ENCODE measurements at places on chromosomes 13 and 19.
A peak's percentile ranks its signal among the peaks of the same experiment; 100 is the strongest.

DNA sequence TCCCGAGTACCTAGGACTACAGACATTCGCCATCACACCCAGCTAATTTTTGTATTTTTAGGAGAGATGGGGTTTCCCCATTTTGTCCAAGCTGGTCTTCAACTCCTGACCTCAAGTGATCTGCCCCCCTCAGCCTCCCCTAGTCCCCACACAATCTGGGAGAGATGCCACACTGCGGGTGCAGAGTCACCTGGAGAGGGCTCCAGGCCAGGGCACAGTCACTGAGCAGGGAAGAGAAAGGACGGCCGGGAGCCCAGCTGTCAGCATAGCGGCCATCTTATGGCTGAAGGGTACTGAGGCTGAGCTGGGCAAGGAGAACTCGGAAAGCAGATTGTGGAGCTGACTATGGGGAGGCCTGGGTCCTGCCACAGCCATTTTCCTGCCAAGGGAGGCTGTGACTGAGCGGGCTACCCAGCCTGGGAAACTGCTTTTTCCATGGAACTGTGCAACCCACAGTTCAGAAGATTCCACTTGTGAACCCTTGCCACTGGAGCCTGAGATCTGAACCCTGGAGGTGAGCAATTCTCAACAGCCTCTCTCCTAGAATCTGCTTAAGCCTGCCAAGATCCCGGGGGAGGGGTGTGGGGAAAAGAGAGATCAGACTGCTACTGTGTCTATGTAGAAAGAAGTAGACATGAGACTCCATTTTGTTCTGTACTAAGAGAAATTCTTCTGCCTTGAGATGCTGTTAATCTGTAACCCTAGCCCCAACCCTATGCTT lies 109.2 kb downstream of the ZNF486 start:
- DNase-seq: no peak

DNA sequence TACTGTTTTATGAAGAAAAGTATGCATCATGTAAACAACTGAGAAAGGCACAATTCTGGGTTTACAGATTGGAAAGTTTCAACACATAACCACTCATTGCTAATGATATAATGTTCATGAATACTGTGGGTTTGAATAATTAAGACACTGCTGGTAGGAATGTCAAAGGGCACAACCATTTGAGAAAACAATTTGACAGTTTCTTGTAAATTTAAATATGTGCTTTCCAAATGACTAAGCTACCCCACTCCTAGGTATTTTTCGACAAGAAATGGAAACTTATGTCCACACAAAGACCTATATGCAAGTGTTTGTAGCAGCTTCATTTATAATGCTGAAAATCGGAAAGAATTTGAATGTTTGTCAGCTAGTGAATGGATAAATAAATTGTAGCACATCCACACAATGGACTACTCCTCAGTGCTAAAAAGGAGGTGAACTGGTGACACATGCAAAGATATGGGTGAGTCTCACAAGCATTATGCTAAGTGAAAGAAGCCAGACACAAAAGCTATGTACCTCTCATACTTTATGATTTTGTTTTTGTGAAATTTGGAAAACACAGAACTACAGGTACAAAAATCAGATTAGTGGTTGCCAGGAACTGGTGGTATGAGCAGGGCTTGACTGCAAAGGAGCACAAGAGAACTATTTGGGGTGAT lies 44.8 kb upstream of the FLT1 start:
- DNase-seq: no peak

GRCh38 chr19:50531171-50531612 lies 17.5 kb upstream of the ASPDH start:
- DNase-seq: no peak

DNA sequence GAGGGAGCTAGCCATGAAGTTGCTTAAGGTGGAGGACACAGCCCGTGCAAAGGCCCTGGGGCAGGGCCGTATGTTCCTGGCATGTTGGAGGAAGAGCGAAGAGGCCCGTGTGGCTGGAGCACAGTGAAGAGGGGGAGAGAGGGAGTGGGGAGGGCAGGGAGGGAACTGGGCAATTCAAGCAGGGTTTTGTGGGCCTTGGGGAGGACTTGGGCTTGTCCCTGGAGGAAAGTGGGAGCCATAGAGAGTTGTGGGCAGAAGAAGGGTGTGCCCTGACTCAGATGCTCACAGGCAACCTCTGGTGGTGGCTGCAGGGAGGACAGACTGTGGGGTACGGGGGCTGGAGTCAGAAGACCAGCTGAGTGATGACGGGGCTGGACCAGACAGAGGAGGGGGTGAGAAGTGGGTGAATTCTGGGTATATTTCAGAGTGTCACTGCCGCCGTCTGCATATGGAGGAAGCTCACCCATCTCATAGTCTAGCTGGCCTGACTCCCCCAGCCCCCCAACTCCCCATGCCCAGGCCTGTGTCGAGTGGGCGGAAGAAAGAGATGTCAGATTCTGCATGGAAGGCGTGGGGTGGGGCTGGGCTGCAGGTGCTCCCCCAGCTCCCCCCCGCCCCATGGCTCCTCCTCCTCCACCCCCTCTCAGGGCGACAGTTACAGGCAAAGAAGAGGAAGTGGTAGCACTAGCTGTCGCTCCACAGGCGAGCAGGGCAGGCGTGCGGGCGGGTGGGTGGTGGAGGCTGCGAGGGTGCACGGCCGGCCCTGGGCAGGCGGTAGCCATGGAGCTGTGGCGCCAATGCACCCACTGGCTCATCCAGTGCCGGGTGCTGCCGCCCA lies at the start of gene VAV1:
Gene VAV1, plus strand, starts transcription at position 681 of the 838 bp plus-strand sequence. Its CDS starts 100 bp downstream, at position 781.
- peak; percentile 67 for DNase-seq

DNA sequence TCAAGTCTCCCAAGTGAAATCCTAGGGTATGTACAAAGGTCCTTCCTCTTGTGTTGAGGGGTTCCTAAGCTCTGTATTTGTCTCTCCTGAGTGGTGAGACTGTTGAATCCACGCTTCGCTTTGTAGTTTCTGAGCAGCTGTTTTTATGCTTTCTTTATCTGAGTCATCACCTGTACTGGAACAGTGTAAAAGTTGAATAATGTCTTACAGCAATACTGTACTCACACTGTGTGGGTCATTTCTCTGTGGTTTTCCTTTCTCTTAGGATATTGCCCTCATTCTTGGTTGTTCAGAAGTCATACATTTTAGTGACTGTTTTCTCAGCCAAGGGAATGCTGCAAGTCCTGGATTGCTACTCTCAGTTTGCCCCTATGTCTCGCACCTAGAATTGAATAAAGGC lies 1596.6 kb downstream of the SLITRK5 start:
- no peak for DNase-seq

DNA sequence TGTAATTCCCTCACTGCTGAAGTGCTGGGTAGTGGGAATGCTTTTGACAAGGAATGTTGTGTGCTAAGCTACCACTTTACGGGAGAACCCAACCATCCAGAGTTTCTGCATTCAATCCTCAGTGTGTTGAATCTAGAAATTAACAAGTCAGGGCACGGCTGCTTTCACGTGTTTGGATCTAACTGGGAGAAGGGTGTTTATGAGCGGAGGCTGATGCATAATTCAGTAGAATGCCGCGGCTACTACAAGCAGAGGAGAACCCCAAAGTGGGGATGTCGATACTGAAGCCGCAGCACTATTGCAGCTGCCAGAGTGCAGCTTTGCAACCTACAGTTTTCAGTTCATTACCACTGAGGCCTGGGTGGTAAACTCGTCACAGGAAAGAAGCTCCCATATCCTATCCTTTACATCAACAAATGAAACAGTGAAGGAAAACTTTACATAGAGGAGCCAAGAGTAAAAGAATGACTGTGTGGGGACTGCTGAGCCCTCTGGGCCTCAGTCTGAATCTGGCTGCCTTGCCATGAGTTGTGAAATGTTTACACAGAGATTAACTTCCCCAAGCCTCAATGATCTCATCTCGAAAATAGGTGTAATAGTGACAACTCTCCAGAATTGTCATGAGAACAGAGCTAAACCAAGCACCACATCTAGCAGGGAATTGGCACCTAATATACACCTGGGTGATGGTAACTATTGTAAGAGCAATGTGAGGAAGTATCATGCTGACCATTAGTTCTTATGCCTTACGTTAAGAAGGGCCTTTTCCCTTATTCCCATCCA lies 531.7 kb downstream of the MYO16 start:
- DNase-seq: no peak

DNA sequence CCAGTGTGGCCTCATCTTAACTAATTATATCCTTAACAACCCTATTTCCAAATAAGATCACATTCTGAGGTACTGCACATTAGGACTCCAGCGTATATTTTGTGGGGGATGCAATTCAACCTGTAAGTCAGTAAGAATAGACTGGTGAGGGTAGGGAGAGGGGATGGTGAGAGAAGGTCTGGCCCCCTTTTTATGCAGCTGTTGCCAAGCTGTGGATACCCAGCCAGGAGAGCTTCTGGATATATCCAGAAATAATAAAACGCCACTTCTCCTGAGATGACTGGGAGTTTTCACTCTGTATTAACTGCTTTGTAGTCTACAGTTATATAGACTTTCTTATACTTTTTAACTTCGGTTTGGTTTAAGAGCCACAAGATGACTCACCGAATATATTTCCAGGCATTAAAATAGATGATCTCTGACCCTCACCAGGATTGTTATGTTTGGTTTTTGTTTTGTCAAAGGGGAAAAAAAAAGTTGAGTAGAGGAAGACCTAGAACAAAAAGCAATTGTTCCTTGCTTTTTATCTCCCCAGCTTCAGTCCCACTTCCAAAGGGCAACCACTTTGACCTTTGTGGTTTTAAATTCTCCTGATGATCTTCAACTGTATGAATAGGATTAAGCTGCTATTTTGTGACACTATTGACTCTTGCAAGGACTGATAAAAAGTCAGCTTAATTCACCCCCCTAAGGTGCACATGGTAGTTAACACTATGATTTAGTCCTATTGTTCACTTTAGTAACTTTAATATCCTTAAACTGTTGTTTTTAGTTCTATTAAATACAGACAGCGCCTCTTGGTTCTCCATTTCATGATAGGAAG lies 3.1 kb upstream of the NEK3 start:
- DNase-seq: no peak

DNA sequence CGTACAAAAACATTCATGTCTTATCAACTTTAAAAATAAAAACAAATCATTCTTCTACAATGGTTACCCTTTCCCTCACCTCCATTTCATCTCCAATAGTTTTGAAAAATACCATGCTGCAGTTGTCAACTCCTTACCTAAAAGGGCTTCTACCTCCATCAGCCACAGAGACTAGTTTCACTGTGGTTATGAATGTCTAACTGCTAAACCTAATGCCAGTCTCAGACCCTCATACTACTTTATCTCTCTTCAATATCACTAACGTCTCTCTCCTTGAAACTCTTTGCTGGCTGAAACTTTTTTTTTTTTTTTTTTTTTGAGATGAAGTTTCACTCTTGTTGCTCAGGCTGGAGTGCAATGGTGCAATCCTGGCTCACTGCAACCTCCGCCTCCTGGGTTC lies 27.1 kb downstream of the LNX2 start:
- DNase-seq: no peak

DNA sequence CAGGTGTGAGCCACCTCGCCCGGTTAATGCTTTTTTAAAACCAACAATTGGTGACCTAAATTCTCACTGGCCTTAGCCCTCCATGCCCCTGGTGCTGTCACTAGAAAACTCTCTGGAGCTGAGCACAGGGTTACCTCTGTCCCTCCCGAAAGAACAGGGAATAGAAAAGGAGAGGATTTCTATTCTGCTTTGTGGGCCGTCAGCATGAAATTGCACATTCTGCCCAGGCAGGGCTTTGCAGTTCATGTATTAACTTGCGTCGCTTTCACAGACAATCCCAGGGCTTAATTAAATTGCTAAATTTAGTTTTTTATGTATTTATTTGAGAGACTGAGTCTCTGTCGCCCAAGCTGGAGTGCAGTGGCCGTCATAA lies 583 bp upstream of the ZNF480 start:
- no peak for DNase-seq

DNA sequence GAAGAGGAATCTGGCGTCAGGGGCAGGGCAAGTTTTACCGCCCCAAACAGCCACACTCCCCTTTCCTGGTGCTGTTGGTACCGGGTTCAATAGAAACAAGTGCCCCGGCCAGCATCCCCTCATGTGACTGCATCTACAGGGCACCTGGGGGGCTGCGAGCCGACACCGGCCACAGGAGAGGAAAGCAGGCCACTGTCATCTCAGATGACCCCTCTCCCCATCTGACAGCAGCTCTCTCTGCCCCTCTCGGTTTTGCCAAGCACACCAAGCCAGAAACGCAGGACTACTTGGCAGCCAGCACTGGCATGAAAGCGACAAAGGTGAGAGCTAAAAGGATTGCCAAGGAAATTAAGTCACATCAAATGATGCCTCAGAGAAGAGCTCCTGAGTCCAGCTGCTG lies 37.1 kb downstream of the MLLT1 start:
- DNase-seq: no peak

DNA sequence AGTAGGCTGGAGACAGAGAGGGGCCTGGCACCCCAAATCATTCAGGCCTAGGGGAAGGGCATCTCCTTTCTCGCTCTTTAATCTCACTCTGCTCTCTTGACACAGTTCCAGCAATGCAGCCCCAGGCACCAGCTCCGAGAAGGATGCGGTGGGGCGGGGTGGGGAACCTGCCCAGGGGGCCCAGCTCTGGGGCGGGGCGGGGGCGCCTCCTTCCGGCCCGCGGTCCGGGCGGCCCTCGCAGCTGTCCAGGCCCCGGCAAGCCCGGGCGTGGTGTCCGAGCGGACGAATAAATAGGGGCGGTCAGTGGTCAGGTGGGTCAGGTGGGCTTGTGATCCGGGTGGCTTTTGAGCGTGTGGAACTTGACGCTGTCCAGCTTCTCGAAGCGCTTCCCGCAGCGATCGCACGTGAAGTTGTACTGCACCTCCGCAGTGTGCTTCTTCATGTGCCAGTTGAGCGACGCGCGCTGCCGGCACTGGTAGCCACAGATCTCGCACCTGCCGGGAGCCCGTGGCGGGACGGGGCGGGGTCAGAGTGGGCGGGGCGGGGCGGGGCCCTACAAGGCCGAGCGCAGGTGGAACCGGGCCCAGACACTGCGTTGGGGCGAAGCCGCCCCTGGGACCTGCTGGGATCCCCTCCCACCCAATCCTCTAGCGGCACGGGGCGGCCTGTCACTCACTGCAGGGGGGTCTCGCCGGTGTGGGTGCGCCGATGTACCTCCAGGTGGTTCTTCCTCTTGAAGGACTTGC lies 2.7 kb upstream of the ELAVL3 start:
- no peak for DNase-seq

- peak; percentile 18 for DNase-seq
Observed at GRCh38 chr19:3338541-3339181, 27.7 kb upstream of the NFIC start.

- no peak for DNase-seq
Observed at GRCh38 chr19:18428787-18429674, 8.9 kb downstream of the ISYNA1 start.

GRCh38 chr13:96185818-96186217 lies 95.9 kb downstream of the HS6ST3 start:
- no peak for DNase-seq

- no peak for DNase-seq
Observed at GRCh38 chr13:23918208-23918607, 20.9 kb upstream of the C1QTNF9B start.

DNA sequence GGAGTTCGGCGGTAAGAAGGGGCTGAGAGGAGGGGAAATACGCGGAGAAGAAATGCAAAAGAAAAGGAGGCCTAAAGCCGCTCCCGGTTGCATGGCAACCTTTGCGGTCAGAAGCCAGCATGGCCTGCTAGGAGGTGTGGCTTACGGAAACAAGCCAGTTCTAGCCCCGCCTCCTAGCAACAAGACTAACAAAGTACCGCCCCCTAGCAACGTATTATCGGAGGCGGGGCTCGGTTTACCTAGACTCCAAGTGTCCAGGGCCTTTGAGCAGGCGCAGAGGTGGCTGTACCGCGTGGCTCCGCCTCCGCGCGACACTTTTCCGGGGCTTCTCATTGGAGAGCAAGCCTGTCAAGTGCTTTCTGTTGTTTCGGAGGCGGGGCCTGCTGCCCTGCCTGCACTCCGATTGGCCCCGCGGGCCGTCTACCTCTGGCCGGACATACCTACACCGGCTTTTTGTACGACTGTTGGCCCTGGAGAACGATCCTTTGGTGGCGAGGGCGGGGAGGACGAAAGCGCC lies 339 bp upstream of the CYTH2 start:
- peak; percentile 98 for DNase-seq

Data from stimulated activated CD4-positive, alpha-beta T cell treated with anti-CD3 and anti-CD28 coated beads, Interleukin-12 subunit alpha, Interleukin-12 subunit beta, amount 100 ng/mL, for 48 hours (primary cell).